Activated CD4-positive, alpha-beta T cell treated with anti-CD3 and anti-CD28 coated beads for 1 hour (primary cell): ENCODE measurements at places on chromosomes 5 and 9.

DNA sequence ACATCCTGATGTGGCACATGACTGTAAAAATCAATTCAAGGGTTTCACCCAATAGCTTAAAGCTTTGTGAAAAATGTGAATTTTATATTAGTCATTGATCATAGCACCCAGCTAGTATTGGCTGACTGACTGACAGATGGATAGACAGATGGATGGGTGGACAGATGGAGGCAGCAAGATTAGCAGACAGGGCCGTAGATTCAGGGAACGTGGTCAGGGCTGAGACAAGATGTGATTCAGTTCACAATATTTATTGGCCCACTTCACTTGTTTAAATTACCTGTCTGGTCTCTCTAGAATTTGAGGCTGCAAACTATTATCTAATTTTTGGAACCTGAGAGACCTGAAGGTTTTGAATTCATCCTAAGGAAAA, 12.0 kb upstream of the PCSK5 start:
- DNase-seq = no peak

DNA sequence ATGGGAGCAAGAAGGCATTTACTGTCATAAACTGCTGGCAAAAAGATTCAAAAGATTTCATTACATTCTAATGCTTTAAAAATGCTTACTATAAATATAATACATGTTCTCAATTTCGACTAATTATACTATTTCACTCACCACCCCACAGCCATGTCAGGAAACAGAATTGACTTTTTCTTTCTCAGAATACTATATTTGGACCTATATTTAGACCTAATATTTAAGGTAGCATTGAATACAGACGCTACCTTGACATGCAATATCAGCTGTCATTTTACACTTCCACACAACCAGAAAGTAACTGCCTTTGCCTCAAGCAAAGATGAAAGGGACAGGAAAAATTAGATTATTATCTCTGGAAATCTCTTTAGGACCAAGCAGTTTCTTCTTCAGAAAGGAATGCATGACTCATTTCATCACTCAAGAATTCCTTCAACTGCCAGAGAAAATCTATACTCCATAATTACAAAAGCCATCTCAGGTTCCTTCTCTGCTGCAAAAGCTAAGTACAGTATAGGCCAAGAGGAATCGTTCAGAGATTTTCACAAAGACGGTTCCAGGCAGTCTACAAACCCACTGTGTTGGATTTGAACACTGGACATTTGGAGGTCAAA, 11.8 kb upstream of the UBE2QL1 start:
- DNase-seq = no peak

- no peak for DNase-seq
Observed at GRCh38 chr5:177468329-177468684, 5.1 kb downstream of the DBN1 start.

DNA sequence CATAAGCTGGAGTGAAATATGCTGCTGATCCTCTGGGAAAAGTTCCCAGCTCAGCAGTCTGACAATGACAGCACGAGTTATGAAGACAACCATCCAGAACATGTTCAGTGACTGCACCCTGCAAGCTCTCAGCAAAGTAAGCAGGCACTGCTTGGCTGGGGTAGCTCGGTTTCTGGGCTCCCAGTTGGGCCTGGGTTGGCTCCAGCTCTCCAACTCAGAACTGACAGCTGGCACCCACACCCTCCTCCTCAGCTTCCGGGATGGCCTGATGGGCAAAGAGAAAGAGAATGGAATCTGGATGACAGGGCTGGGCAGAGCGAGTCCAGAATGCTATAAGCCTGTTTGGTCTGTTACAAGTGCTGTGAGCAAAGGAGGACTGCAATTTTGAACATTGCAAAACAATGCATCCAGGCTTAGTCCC, 185.0 kb downstream of the CSNK1G3 start:
- no peak for DNase-seq

- DNase-seq = no peak
Observed at GRCh38 chr5:143188692-143189091, 214.8 kb downstream of the NR3C1 start.

GRCh38 chr5:54563083-54563761, 45.7 kb downstream of the SNX18 start:
- DNase-seq = no peak

GRCh38 chr5:119323601-119324000, 32.2 kb upstream of the TNFAIP8 start:
- DNase-seq = no peak

DNA sequence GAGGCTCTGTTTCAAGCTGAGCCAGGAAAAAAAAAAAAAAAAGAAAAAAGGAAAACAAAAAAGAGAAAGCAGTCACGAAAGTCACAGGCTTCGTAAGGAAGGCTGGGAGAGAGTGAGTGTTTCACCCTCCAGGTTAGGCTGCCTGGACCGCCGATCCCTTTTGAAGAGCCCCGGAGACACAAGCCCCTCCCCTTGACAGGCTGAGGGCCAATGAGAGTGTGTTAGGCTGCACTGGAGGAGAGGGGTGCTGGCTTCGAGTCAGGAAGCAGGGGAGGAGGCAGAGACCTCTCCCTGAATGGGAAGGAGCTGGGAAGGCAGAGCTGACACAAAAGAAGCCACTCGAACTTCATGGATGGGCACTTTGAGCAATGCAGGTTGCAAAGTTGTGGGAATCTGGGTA, at the start of gene NMUR2:
Gene NMUR2 (minus strand): TSS at position 135 of the 400 bp plus-strand sequence. CDS start 166 bp downstream, outside the sequence.
- no peak for DNase-seq

DNA sequence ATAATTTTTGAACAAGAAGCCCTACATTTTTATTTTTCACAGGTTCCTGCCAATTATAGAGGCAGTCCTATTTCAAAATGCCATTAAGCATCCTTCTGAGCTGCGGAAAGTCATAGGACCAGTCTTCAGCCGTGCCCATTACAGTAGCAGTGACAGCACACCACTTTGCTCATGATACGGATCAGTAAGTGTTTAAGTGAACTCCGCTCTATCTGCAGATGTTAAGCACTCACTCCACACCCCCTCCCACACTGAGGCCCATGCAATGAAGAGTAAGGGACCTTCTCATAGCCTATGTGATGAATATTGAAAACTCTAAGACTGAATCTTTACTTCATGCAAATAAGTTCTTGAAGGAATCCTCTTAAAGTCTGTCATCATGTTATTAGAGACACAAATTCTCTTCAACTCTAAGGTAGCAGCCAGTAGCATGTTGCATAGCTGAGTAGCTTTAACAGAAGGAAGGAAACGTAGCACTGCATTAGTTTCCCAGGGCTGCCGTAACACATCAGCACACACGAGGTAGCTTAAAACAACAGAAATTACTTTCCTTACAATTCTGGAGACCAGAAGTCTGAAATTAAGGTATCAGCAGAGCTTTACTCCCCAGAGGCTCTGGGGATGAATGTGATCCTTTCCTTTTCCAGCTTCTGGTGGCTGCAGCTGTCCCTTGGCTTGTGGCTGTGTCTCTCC, 20.3 kb upstream of the TAF11L2 start:
- no peak for DNase-seq

DNA sequence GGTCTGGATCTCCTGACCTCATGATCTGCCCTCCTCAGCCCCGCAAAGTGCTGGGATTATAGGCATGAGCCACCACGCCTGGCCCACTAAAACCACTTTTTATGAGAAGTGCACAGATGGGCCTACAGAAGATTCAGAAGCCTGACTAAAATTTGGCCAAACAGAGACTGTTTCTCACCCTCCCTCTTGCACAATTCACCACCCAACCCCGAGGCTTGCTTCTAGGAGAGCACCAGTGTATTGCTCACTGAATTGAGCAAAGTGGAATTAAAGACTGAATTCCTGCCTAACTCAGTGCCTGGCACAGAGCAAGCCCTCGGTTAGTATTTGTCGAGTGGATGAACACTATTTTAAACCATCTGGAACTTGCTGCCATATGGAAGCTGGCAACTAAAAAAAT, 3.4 kb upstream of the DCTN4 start:
- no peak for DNase-seq

GRCh38 chr9:127526655-127527559, 75.6 kb downstream of the LRSAM1 start:
- DNase-seq = no peak

DNA sequence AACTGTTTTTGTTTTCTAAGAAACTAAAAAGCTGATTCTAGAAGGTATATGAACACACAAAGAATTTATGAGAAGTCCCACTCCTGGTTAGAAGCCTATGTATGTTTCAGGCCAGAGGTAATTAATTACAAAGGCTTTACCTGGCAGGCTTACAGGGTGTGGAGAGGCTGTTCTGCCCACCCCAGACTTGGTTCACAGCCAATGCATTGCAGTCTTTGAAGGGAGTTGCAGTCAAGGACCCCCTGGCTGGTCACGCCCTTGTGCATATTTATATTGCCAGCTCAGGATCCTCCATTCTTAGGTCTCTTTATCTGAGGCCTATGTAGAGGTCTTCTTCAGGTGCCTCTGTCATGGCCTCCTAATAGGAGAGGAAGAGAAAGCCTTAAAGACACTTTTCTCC, 13.6 kb upstream of the PRSS3 start:
- DNase-seq = no peak

DNA sequence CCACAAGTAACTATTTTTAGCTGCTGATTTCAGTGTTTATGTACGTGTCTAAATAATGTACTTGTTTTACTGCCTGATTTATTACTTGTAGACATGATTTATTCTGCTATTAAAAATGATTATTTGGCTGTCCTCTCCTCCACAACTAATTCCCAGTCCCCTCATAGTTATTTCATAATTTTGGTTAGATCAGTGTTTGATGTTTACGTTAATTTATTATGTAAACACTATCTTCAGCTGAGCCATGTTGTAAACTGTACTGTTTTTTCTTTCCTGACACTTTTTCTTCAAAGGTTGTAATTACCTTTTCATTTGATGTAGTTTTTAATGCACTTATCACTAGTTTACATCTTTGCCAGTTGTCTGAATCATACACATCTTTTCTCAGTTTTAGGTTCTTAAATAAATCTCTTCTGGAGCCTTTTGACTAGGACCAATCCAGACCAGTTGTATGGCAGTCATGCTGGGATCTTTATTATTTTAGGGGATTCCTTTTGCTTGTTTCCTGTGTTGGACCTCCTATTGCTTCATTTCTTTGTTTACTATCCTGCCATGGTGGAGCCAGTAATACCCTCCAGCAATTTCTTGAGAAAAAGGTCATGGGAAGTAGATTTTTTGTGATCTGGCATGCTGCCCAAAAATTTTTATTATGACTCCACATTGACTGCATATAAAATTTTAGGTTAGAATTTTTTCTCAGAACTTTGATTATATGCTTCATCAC, 16.1 kb downstream of the AP3S1 start:
- DNase-seq = no peak

DNA sequence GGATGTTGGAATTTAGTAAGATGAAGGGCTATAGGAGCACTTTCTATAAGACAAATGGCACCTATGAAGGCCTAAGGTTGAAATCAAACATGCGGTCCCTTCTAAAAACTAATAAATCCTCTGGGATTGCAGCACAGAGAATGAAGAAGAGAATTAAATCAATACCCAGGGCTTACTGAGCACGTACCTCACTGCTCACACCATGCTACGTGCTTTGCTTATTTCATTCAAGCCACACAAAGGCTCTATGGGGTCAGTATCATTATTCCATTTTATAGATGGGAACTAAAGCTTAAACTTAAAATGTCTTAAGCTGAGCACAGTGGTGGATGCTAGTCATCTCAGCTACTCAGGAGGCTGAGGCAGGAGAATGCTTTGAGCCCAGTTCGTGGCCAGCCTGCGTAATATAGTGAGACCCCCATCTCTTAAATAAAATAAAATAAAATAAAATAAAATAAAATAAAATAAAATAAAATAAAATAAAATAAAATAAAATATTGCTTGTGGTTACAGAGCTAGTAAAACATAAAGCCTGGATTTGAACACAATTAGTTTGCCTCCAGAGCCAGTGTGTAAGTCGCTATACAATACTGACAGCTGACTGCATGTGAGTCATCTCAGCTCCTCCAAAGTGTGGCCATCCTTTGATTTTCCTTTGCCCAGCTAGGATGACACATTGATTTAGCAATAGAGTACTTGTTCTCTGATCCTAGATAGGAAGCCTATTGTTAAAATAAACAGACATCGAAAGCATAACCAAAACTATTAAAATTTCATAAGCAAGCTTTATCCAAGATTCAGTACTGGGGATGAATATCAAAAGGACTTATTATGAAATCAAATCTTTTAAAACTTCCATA, 20.9 kb upstream of the DPYSL3 start:
- no peak for DNase-seq

- DNase-seq = no peak
Observed at GRCh38 chr5:83956386-83956785, 235.7 kb upstream of the HAPLN1 start.

GRCh38 chr5:173717959-173718358, 101.5 kb upstream of the BOD1 start:
- DNase-seq = no peak

GRCh38 chr9:136021872-136022681, 60.9 kb upstream of the UBAC1 start:
- no peak for DNase-seq

DNA sequence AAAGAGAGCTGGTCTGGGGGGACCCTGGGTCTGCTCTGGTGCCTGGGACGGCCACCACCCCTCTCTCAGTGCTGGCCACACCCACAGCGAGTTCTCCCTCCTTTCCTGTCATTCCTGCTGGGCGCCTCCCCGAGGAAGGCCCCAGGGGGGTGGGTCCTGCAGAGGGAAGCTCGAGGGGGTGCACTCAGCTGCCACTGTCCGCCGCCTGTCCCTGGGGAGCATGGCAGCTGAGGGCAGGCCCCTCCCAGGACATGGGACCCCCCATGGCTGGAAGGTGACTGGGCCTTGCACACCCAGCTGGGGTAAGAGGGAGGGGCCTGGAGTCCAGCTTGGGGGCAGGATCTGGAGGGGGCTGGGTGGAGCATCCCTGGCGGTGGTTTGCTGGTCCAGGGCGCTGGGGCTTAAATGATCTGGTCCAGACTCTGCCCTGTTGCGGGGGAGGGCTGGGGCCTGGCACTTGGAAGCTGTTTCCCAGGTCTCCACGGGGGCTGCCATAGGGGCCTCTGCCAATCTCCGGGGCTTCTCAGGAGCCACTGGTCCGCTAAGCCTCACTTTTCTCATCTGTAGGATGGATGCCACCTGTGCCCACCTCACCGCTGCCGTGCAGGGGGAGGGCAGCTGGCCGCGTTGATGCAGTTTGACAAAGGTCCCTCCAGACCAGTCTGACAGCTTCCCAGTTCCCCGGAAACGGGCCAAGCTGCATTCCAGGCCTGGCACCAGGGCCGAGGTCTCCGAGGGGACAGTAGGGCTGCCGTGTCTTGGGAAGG, 6.0 kb upstream of the SLC2A6 start:
- no peak for DNase-seq

DNA sequence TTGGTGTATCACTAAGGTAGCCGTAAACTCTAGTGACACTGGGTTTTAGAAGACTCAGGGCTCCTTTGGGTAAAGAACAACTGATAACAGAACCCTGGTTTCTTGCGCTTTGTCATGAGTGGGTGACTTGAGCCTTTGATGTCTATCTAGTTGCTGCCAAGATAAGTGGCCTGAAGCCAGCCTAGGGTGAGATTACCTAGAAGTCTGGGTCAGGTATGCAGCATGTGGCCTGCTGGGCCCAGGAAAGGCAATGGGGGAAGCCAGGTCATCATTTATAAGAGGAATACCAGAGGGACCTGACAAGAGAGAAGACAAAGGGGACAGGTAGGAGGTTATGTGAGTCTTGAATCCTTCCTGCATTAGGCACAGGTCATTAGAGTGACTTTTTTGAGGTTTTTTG, 23.2 kb upstream of the GARNL3 start:
- no peak for DNase-seq
